ENCODE measurements at places on chromosomes 4 and X.
A peak's percentile ranks its signal among the peaks of the same experiment; 100 is the strongest.

DNA sequence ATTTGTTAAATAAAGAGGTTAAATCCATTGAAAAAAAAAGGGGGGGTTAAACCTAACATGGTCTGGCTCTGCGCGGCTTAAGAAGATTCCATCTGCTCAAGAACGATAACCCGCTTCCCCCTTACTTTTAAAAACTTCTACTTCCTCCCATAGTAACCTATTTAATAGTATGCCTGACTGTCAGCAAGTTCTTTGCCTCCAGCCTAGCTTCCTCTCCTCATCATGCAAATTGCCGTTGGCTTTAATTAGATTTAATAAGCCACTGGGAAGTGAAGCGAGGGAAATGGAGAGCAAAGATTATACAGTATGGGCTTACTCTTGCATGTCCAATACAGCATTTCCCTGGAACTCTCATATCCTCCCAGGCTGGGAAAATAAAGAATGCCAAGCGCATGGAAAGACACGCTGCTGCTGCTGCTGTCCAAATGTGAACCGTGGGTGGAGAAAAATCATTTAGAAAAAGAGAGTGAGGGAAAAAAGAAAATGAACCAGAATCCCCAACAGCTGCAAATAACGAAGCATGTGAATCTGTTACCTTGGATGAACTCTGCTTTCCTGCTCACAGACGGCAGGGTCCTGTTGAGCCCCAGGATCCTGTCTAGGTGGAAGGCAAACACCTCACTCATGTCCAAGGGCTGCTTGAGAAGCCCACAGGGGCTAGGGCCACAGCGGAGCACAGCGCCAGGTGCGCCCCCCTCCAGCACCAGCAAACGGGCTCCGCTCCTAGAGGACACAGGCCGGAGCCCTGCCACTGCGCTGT lies 2.7 kb downstream of the GASK1B start:
- peak overlapping the region; percentile 56 for H3K27ac ChIP-seq
- no peak for DNase-seq
- peaks cover 4% of the 10 kb centered on the region for H3K27me3 ChIP-seq
- peak overlapping the region; percentile 65 for H3K4me3 ChIP-seq
- H3K36me3 ChIP-seq: no peaks in the 10 kb centered on the region

GRCh38 chr4:103168993-103169392 lies 29.1 kb downstream of the CENPE start:
- H3K27me3 ChIP-seq: no peaks in the 10 kb centered on the region
- H3K27ac ChIP-seq: no peak overlapping the region
- DNase-seq: no peak
- H3K4me3 ChIP-seq: no peak overlapping the region
- no peaks in the 10 kb centered on the region for H3K36me3 ChIP-seq

GRCh38 chrX:95076449-95076848 lies 1402.4 kb downstream of the FAM133A start:
- no peaks in the 10 kb centered on the region for H3K36me3 ChIP-seq
- DNase-seq: no peak
- no peaks in the 10 kb centered on the region for H3K4me1 ChIP-seq
- H3K27me3 ChIP-seq: peaks cover 6% of the 10 kb centered on the region

DNA sequence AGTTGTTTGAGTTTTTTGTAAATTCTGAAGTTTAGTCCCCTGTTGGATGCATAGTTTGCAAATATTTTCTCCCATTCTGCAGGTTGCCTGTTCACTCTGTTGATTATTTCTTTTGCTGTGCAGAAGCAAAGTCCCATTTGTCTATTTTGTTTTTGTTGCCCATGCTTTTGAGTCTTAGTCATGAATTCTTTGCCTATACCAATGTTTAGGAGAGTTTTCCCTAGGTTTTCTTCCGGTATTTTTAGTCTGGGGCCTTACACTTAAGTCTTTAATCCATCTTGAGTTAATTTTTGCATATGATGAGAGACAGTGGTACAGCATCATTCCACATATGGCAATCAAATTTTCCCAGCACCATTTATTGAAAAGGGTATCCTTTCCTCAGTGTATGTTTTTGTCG lies 405.8 kb upstream of the RPS6KA3 start:
- DNase-seq: no peak
- no peaks in the 10 kb centered on the region for H3K4me1 ChIP-seq
- no peak overlapping the region for H3K27ac ChIP-seq
- H3K36me3 ChIP-seq: no peaks in the 10 kb centered on the region

GRCh38 chr4:92099861-92100260 lies 203.9 kb upstream of the GRID2 start:
- H3K36me3 ChIP-seq: no peaks in the 10 kb centered on the region
- H3K4me1 ChIP-seq: no peaks in the 10 kb centered on the region
- DNase-seq: no peak
- no peaks in the 10 kb centered on the region for H3K27me3 ChIP-seq

DNA sequence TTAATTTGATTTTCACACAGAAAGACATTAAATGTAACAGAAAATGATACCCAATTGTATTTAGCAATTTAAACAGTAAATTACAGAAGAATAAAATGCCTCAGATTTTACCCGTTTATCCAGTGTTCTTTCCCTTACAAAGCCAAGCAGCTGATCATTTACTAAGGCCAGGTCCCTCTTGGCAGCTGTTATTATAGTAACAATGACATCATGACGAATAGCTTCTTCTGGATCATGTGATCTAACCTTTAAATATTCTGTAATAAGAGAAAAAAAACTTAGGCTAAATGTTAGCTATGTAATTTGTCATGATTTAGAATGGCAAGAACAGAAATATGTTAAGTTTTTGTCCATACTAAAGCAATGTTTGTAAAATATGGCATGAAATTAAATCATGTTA lies 69.4 kb downstream of the PDS5A start:
- no peak overlapping the region for H3K27ac ChIP-seq
- no peaks in the 10 kb centered on the region for H3K27me3 ChIP-seq
- no peaks in the 10 kb centered on the region for H3K36me3 ChIP-seq
- DNase-seq: no peak
- no peaks in the 10 kb centered on the region for H3K4me1 ChIP-seq
- H3K4me3 ChIP-seq: no peak overlapping the region

DNA sequence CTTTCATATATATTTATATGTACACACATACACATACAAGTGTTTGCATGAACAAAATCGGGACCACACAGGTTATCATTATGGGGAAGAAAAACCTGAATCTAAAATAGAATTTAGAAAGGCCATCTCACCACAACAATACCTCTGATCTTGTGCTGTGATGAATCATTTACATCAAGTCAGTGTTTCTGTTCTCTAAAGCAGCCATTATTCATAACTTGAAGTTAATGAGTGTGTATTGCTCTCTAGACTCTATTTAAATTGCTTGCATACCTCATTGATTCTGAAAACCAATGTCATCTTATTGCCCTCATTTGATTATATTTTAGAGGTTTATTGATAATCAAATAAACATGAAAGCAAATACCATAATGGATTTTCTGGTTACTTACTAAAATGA lies 71.6 kb downstream of the FAM114A1 start:
- no peak overlapping the region for H3K27ac ChIP-seq
- H3K36me3 ChIP-seq: peaks cover 8% of the 10 kb centered on the region
- no peaks in the 10 kb centered on the region for H3K27me3 ChIP-seq
- DNase-seq: no peak
- peaks cover 16% of the 10 kb centered on the region for H3K4me1 ChIP-seq
- H3K4me3 ChIP-seq: no peak overlapping the region

DNA sequence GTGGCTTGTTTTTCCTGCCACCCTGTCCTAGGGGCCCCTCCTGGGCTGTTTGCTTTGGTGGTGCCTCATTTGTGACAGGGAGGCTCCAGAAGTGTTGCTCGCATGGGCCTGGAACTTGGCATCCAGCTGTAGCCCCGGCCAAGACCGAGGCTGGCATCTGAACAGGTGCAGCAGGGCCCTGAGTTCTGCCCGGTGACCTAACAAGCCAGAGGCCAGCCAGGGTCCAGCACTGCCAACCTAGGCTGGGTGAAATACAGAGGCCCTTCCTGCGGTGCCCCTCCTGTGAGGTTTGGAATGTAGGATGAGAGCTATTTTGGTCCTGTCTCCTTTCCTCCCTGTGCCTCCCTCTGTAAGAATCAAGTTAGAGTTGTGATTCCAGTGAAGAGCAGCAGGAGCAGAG lies 58.5 kb downstream of the STARD8 start:
- peak overlapping the region; percentile 67 for H3K27ac ChIP-seq
- no peak overlapping the region for H3K4me3 ChIP-seq
- no peaks in the 10 kb centered on the region for H3K36me3 ChIP-seq
- H3K27me3 ChIP-seq: no peaks in the 10 kb centered on the region

DNA sequence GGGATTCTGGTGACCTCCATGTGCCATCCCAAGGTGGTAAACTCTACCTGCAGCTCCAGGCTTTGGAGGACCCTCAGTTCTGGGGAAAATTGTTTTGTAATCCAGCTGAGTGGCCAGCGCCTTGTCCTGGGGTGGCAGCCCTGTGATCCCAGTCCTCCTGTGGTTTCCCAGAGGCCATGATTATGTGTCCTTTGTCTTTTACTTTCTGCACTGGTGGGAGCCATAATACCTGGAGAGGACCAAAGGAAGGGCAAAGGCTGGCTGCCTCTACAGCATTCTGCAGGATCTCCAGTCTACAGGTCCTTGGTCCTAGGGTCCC lies 64.0 kb downstream of the NBDY start:
- H3K4me1 ChIP-seq: peaks cover 10% of the 10 kb centered on the region
- no peak overlapping the region for H3K4me3 ChIP-seq
- no peaks in the 10 kb centered on the region for H3K27me3 ChIP-seq
- no peak overlapping the region for H3K27ac ChIP-seq

- H3K36me3 ChIP-seq: peaks cover 4% of the 10 kb centered on the region
- no peak overlapping the region for H3K27ac ChIP-seq
- no peak for DNase-seq
- H3K4me3 ChIP-seq: no peak overlapping the region
- peaks cover 11% of the 10 kb centered on the region for H3K27me3 ChIP-seq
Observed at GRCh38 chrX:53133400-53133799, 39.5 kb downstream of the KANTR start.

DNA sequence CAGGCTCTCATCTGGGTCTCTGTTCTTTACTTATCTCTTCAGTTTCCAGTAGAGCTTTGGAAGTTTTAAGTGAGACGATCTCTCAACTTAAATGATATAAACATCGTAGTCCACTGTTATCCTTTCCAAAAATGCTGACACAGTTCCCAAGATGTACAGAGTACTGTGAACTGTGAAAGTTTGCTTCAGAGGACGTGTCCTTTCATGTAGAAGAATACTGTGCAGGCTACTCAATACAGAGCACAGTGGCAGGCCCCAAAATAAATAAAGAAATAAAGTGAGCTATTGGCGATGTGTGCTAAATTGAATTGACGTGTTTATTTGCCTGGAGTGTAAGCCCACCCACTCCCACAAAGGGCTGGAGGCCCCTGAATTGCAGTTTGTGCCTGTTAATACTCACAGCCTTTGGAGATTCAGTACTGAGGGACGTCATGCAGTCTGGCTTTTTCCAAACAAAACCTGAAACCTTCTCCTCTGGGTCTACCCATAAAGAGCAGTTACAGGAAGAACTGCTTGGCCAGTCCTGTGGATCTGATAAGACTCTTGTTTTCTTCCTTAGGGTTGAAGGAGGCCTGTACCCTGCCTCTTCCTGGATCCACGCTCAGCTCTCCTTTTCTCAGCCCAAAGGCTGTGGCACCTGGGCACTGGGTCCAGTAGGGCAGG lies 66.1 kb downstream of the SOWAHB start:
- DNase-seq: no peak
- no peaks in the 10 kb centered on the region for H3K27me3 ChIP-seq
- peak overlapping the region; percentile 61 for H3K27ac ChIP-seq

- H3K27me3 ChIP-seq: no peaks in the 10 kb centered on the region
- H3K4me1 ChIP-seq: no peaks in the 10 kb centered on the region
- H3K4me3 ChIP-seq: no peak overlapping the region
- H3K36me3 ChIP-seq: no peaks in the 10 kb centered on the region
- H3K27ac ChIP-seq: no peak overlapping the region
- DNase-seq: no peak
Observed at GRCh38 chr4:106996490-106996889, 39.6 kb downstream of the DKK2 start.

DNA sequence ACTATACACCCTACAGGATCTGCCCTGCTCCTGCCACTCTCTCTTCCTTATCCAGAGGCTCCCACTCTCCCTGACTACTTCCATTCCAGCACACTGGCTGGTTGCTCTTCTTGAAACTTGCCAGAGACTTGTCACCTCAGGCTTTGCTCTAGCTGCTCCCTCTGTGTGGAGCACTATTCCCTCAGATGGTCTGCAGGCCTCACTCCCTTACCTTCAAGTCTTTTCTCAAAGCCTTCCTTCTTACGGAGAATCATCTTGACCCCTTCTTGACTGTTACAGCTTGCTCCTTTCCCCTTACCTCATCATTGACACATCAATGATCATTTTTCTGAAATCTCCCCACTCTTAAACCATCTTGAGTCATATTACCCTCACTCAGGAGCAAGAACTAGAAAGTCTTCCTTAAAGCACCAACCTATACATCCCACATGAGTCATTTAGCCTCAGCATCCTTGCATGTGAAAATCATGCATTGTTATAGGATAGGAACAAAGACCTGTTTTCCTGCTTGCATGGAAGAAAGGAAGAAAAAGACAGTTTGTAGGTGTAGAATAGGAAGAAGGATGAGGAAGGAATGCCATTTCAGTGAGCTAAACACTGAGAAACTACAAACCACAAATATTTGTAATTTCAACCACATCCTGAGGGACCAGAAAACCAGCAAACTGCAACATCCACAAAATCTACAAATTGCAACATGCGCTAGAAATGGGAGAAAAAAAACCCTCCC lies 55.7 kb downstream of the ANTXR2 start:
- H3K4me3 ChIP-seq: no peak overlapping the region
- H3K27ac ChIP-seq: no peak overlapping the region

DNA sequence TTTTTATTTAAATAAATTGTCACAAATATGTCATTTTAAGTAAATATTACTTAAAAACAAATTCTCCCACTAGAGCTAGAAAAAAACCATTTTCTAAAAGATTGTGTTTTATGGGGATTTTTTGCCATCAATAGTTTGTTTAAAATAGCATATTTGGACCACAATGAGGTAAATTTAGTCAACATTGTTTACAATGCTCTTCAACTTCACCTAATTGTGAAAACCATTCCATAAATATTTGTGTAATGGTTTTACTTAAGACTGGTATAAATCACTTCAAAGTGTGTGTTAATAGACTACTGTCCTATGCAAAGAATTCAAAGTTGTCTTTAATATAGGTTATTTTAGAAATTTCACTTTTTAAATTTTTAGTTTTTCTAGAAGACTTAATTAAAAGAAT lies 1004.2 kb downstream of the PCDH18 start:
- H3K36me3 ChIP-seq: no peaks in the 10 kb centered on the region
- H3K27me3 ChIP-seq: no peaks in the 10 kb centered on the region
- H3K4me3 ChIP-seq: no peak overlapping the region
- no peak for DNase-seq
- no peaks in the 10 kb centered on the region for H3K4me1 ChIP-seq
